Erythroblast (primary cell): ENCODE measurements at places on chromosomes 6 and 20.

- DNase-seq, result no peak
These were observed 114.1 kb downstream of the LRFN2 start for GRCh38 chr6:40473026-40473425.

DNA sequence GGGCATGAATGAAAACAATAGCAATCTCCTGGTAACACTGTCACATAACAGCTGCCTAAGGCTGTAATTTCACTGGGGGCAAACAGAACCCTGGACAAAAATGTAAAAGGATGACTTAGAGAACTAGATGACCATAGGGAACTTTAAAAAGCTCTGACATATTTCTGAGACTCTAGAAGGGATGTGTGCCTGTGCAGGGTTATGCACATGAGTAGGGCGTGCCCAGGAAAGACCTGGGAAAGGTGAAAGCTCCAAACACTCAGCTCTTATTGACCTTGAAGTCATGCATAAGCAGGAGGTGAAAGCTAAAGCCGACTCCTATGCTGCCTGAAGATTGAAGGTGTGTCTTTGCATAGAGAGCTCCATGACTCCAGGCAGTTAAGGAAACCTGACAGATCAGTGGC, 118.4 kb upstream of the BTBD3 start:
- no peak for DNase-seq

DNA sequence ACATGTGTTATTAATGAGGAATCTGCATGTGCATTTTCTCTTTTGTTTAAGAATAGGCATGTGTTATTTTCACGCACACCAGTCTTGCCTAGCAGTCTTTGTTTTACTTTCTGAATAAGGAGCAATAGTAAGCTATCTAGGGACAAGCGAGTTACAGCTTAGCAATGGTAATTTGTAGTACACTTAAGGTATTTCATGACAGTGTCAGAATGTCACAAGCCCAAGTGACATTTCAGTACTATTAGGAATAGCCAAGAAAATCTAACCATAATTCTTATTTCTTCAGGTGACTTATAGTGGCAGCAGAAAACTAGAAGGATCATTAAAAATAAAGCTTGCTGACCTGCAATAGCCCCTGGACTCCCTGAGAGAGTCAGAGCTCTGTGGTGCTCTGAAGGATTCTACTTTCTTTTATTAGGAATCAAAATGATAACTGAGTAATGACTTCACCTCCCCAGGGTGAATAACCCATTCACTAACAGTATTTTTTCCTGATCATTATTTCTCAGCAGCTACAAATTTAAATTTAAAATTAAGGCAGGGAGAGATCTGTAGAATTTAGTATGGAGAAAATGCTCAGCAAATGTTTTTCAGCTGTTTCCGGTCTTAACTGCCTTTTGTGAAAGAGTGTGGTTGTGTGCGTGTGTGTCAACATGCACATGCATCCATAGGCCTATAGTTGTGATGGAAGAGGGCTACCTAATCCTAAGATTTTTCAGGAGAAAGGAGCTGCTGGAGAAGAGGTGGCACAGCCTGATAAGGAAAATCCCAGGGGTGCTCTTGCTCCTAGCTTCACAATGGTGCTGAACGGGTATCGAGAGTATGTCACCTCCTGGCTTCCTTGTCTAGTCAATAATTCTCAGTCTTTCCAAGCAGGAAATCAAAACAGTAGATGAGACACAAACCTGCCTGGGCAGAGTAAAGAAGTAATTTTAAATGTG, 90.0 kb upstream of the BEND3 start:
- DNase-seq, result no peak

GRCh38 chr20:20272686-20273085, 95.2 kb upstream of the INSM1 start:
- DNase-seq, result no peak

GRCh38 chr6:163289447-163289846, 125.1 kb upstream of the QKI start:
- no peak for DNase-seq

GRCh38 chr6:6700407-6701270, 112.1 kb downstream of the LY86 start:
- no peak for DNase-seq

- no peak for DNase-seq
These were observed 44.7 kb upstream of the FOXQ1 start for GRCh38 chr6:1267057-1267732.

GRCh38 chr6:33759887-33760629, 13.4 kb upstream of the IP6K3 start:
- no peak for DNase-seq

DNA sequence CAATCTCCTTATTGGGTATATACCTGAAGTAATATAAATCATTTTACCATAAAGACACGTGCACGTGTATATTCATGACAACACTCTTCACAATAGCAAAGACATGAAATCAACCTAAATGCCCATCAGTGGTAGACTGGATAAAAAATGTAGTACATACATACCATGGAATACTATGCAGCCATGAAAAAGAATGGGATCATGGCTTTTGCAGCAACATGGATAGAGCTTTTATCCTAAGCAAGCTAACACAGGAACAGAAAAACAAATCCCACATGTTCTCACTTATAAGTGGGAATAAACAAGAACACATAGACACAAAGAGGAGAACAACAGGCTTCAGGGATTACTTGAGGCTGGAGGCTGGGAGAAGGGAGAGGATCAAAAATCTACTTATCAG, 208.3 kb upstream of the QKI start:
- DNase-seq, result no peak

GRCh38 chr6:55448451-55448850, 121.2 kb downstream of the GFRAL start:
- no peak for DNase-seq

DNA sequence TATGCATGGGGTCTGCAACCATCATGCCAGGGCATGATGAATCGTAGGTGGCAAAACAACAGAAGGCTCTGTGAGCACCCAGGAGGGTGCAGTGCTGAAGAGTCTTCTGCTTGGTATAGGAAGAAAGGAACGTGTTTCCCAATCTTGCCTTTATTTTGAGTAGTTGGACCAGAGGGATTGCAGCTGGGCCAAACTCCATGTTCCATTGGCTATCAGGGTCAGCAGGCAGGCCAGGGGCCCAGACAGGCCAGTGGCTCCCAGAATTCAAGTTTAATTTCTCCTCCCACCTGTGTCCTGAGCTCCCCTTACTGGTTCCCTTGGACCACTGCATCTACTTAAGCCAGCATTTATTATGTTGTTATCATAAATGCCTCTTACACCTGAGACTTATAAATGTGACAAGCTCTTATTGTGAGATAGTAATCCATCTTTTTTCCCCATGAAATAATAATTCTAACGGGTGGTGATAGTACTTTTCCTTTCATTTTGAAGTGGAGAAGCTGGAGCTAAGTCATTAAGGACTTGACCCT, 918 bp upstream of the TRIM38 start:
- DNase-seq, result no peak

DNA sequence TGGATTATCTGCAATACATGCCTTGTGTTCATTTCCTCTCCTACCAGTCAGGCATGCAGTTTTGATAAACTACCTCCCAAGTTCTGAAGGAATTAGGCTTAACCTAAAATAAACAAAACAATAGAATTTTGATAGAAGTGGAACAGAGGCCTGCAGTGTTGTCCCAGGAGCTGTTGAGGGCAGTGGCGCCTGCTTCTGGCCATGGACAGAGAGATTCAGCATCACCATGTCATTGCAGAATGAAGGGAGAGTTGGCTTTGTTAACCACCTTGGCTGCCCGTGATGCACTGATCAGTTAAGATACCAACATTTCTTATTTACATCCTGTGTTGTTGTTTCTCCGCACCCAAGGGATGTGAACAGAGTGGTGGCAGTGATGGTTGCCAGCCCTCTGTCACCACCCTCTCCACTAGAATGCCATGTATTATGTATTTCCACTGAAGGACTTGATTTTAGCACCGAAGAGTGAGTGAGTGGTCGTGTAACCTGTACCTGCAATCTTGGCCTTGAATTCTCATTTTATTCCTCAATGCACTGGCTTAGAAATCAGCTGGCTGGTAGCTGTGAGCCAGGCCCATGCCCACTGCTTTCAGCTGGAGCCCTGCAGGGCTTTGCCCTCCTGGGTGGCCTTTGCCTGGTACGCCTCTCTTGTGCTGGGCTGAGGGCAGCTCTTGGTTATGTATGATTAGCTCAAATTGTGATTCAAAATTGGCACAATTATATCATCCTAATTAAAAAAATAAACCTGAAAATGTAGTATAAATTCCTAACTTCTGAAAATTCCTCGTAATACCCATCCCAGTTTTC, 56.5 kb downstream of the SHLD1 start:
- DNase-seq, result no peak

DNA sequence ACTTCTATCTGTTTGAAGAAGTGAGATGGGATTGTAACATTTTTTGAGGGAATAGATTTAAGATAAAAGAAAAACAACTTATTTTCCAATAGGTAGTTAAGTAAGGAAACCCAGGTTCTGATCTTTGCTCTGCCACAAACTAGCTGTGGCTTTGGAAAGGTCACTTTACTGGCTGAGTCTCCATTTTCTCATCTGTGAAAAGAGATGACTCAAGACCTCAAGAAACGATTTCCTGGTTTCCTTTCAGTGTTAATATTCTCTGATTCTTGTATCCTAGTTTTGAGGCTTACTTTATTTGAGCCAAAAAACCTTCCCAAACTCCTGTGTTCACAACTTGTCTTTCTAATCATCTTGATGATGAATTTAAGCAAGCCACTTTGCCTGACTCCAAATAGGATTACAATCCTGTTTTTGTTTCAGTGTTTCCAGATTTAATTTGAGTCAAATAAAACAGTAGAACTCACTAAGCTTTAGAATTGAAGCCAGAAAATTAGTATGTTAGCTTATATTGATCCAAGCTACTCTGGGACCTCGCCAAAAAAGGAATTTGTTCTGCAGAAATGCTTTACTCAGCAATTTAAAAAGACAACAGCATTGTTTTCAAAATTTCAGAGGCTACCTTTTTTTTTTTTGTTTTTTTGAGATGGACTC, 51.1 kb downstream of the ENPP1 start:
- no peak for DNase-seq

DNA sequence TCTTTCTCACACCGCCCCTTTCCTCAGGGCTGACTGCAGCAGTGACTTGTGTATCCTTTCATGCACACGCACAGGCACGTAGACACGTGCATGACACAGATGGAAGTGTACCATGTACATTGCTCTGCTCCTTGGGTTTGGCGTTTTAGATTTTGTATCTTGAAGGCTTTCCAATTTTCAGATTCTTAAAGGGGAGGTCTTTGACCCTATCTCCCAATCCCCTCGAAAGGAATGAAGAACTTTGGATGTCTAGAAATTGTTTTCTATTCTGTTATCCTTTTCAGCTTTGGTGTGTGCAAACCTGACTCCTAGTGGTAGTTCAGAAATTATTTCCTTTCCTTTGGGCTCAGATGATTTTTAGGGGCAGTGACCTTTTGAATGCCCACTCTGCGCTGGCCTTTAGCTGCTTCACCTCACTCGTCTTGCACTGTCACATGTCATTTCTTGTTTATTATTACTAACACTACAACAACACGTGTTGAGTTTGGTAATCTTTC, 63.0 kb downstream of the HIVEP1 start:
- DNase-seq, result no peak

DNA sequence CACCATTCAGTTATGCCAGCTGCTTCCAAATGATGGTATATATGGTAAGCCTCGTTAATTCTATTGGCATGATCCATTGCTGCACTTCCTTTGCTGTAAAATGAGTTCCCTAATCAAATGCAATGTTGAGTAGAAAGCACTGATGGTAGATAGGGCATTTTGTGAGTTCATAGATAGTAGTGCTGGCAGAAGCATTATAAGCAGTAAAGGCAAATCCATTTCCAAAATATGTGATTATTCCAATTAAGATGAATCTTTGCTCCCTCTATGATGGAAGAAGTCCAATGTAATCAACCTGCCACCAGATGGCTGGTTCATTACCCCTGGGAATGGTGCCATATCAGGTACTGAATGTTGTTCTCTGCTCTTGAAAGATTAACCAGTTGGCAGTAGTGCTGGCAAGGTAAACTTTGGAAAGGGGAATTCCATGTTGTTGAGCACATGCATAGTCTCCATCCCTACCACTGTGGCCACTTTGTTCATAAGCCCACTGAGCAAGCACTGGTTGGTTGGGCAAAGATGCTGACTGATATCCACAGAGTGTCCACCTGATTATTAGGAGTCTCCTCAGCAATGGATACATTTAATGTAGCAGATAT, 5.6 kb upstream of the TBPL1 start:
- peak; percentile 31 for DNase-seq

- DNase-seq, result no peak
These were observed 305 bp downstream of the IL17A start for GRCh38 chr6:52186480-52186879.

GRCh38 chr6:150567380-150567779, 32.3 kb upstream of the PLEKHG1 start:
- DNase-seq, result no peak

DNA sequence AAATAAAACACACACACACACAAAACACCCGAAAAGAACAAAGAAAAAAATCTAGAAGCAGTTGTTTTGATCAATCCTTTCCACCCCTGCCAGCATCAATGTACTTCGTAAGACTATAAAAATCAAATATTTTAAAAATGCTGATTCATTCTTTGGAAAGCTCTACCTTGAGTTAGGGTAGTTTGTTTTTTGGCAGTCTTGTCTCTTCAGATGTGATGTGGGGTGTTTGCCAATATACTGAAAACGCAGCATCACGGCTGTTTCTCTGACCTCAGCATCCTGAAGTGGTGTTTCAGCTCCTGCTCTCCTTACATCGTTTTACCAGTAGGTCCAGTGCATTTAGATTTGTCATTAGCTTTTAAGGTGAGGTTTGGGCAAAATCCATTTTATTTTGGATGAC, 526.0 kb downstream of the UTRN start:
- no peak for DNase-seq

- no peak for DNase-seq
These were observed 7.6 kb upstream of the OTOR start for GRCh38 chr20:16740365-16741072.

DNA sequence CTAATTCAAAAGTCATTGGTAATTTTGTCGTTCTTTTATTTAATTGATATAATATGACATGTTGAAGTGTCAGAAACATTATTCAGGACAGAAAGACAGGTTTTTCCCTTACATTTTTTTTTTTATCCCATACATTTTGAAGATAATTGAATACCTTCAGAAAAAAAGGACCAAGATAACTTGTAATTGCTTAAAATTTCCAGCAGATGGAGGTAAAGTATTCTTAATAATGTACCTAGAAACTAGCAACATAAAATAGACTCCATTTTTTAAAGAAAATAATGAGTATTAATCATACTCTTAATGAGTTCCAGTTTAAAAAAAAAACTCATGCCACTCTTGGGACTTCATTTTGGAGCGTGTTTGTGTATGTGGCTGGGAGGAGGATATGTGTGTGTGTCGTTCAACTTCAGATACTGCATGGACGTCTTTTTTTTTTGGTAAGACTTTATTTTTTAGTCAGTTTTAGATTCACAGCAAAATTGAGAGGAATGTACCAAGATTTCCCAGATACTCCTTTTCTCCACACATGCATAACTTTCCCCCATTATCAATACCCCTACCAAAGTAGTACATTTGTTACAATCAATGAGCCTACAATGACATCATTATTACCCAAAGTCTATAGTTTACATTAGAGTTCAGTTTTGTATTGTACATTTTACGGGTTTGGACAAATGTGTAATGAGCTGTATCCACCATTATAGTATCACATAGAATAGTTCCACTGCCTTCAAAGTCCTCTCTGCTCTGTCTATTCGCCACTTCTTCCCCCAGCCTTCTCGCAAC, 79.4 kb downstream of the ROS1 start:
- DNase-seq, result peak; percentile 15
